ENCODE measurements at places on chromosomes 11 and 22. TPM values are rescaled to one million over a fixed set of nuclear protein-coding genes. Genes with fewer than 3 reads are reported as not detected.

The CHRM1 gene
- not detected for total RNA-seq

The TESMIN gene
- total RNA-seq: 0.47 TPM

DNA sequence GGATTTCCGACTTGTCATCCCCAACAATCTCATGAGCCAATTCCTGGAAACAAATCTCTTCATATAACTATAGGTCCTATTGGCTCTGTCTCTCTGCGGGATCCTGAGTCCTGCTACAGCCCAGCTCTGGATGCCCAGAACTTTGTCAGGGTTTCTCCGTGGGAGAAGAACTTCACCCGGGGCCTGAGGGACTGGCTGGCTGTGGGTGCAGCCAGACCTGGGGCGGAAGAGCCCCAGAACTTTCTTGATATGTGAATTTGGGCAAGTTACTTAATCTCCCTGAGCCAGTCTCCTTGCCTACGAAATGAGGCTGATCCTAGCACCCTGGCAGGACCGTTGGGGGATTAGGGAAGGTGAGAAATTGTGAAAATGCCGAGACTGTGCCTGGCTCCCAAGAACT is 6.6 kb upstream of the TRIM29 start:
- peak; percentile 40 for DNase-seq

The PRG3 gene
- not detected for total RNA-seq

Data from right atrium auricular region (tissue), 2 donors.